Osteoblast (primary cell): ENCODE measurements at places on chromosomes 4 and X. TPM values are rescaled to one million over a fixed set of nuclear protein-coding genes. Genes with fewer than 3 reads are reported as not detected.

GRCh38 chr4:110733901-110734300, 111.0 kb upstream of the PITX2 start:
- DNase-seq = no peak
- H3K27ac ChIP-seq = no peak overlapping the region
- no peak overlapping the region for H3K4me3 ChIP-seq
- no peaks in the 10 kb centered on the region for H3K4me1 ChIP-seq
- no peaks in the 10 kb centered on the region for H3K36me3 ChIP-seq

GRCh38 chrX:150941580-150941979, 41.6 kb upstream of the HMGB3 start:
- no peak for DNase-seq
- no peaks in the 10 kb centered on the region for H3K4me1 ChIP-seq
- H3K27me3 ChIP-seq = no peaks in the 10 kb centered on the region
- no peak overlapping the region for H3K4me3 ChIP-seq

The PTCHD1 gene
- not detected in 2 replicates for total RNA-seq

- H3K27ac ChIP-seq = no peak overlapping the region
- no peaks in the 10 kb centered on the region for H3K27me3 ChIP-seq
- no peaks in the 10 kb centered on the region for H3K36me3 ChIP-seq
These were observed 160.2 kb downstream of the MAGEB5 start for GRCh38 chrX:26376037-26376708.

The RBPJ gene
- total RNA-seq = 106 and 109 TPM in 2 replicates

- no peak overlapping the region for H3K4me3 ChIP-seq
- H3K4me1 ChIP-seq = peaks cover 10% of the 10 kb centered on the region
- DNase-seq = no peak
- H3K36me3 ChIP-seq = no peaks in the 10 kb centered on the region
- H3K27me3 ChIP-seq = no peaks in the 10 kb centered on the region
These were observed 67.7 kb downstream of the SLC4A4 start for GRCh38 chr4:71406459-71406963.

DNA sequence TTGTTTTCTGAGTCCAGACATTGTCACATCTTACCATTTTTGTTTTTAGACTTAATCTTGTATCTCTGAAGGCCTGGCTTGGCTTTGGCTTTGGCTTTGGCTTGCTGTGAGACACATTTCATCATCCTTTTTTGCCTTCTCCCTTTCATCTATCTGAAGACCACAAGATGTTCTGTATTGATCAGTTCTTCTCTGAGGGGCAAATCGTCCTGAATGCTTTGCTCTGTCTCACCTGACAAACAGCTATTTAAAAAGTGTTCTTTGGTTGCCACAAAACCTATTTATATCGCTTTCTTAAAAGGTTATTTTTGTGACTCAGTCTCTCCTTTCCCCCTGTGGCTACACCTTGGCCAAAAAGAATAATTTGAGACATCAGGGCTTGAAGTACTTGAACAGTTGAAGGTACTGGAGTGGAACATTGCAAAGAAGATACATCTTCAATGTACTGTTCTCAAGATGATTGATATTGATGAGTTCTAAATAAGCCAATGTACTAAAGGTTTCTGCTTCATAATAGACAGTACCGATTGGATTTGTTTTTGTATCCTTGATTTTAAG, 80.7 kb downstream of the ALG13 start:
- peaks cover 3% of the 10 kb centered on the region for H3K27me3 ChIP-seq
- H3K4me1 ChIP-seq = no peaks in the 10 kb centered on the region
- H3K4me3 ChIP-seq = no peak overlapping the region
- H3K36me3 ChIP-seq = peaks cover 8% of the 10 kb centered on the region
- no peak overlapping the region for H3K27ac ChIP-seq

The FRMPD3 gene
- total RNA-seq = under 0.01 TPM in 2 replicates

The RAB33A gene
- total RNA-seq = 6.2 and 8.0 TPM in 2 replicates

DNA sequence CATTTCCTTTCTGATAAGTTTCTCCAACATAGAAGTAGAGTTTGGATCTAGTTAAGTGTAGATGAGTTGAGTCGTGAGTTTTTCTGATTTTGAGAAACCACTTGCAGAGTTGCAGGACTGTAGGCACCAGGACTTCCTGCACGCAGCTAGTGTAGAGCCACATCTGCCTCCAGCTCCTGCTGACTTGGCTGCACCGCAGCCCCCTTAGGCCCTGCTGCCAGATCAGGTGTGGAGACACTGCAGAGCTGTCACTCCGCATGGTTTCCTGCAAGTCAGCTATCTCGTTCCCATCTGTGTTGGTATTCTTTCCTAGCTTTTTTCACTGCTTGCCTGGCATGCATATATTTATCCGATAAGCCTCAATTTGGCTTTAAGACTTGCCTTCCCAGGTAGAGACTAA, 48.9 kb downstream of the PCDH7 start:
- H3K27me3 ChIP-seq = no peaks in the 10 kb centered on the region
- no peak for DNase-seq
- H3K4me3 ChIP-seq = no peak overlapping the region
- H3K36me3 ChIP-seq = no peaks in the 10 kb centered on the region
- H3K4me1 ChIP-seq = no peaks in the 10 kb centered on the region
- no peak overlapping the region for H3K27ac ChIP-seq

The MAGEB10 gene
- not detected in 2 replicates for total RNA-seq

GRCh38 chrX:129040124-129040523, 483.2 kb downstream of the SMARCA1 start:
- no peak overlapping the region for H3K27ac ChIP-seq
- no peaks in the 10 kb centered on the region for H3K36me3 ChIP-seq
- no peaks in the 10 kb centered on the region for H3K27me3 ChIP-seq
- no peaks in the 10 kb centered on the region for H3K4me1 ChIP-seq

DNA sequence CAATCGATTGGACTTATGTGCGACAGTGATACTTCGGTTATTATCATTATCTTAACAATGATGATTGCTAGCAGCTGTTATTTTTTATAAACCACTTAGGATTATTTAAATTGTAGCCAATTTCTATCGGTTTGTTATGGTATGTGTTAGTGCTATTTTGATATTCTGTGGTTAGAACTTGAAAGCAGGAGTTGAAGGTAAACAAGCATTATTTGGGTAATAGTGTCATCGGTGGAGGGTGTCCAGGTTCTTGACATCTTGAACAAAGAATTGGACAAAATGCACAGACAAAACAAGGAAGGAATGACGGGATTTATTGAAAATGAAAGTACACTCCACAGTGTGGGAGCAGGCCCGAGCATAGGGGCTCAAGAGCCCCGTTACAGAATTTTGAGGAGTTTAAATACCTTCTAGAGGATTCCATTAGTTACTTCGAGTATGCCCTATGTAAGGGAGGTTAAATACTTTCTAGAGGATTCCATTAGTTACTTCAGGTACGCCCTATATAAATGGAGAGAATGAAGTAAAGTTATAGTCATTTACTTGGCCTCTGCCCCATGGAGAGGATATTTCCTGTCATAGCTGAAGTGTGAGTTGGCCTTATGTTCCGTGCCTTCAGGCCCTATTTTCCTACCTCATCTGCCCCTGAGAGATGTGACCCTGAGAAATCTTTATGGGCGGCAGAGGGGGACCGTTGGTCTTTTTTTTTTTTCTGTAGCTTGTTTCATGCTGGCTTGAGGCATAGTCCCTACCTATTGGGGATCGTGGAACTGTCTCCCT, 13.1 kb downstream of the MOB1B start:
- H3K27me3 ChIP-seq = no peaks in the 10 kb centered on the region
- DNase-seq = no peak
- H3K36me3 ChIP-seq = no peaks in the 10 kb centered on the region
- peak overlapping the region; percentile 53 for H3K27ac ChIP-seq

DNA sequence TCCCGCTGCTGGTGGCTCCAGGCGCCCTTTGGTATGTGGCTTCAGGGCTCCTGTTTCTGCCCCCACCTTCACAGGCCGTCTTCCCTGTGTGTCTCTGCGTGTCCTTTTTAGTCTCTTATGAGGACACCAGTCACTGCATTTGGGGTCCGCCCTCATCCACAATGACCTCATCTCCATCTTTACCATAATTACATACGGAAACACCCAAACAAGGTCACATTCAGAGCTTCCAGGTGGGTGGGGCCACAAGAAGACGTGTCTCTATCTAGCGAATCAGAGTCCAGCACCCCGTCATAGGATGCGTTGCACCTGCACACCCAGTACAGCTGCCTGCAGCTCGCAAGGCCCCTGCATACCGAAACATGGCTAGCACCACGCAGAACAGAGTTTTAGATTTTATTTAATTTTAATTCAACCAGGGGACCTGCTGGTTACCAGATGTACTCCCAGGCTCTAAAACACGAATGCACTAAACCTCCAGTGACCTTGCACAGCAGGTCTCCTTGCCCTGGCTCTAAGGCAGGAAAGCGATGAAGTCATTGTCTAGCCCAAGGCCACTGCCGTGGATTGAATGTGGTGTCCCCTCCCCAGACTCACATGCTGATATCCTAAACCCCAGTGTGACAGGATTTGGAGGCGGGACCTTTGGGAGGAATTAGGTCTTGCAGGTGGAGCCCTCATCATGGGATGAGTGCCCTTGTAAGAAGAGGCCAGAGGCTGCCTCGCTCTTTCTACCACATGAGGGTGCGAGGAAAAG, 30.3 kb downstream of the ABLIM2 start:
- H3K27me3 ChIP-seq = peaks cover 7% of the 10 kb centered on the region
- H3K36me3 ChIP-seq = no peaks in the 10 kb centered on the region
- no peak overlapping the region for H3K4me3 ChIP-seq

- H3K4me1 ChIP-seq = peaks cover 9% of the 10 kb centered on the region
- H3K27ac ChIP-seq = peak overlapping the region; percentile 85
- peak overlapping the region; percentile 66 for H3K4me3 ChIP-seq
- DNase-seq = peak; percentile 99
- no peaks in the 10 kb centered on the region for H3K27me3 ChIP-seq
These were observed 866 bp upstream of the EMD start for GRCh38 chrX:154378059-154378798.

DNA sequence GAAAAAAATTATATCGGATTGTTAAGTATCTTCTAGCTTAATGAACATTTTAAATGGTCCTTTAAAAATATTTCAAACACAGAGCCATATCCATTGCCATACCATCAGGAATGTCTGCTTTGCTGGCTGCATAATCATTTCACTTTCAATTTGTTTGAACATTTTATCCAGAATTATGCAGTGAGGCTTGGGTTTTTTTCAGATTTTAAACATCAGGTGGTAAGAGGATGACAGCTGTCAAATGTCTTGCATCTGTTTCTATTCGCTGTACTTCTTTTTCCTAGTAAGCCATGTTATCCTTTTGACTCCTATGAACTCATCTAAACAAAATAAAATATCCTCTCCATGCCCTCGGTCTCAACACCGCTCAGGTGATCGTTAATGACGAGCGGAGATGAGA, 802 bp downstream of the RFC1 start:
- H3K4me3 ChIP-seq = peak overlapping the region; percentile 95
- H3K4me1 ChIP-seq = peaks cover 10% of the 10 kb centered on the region
- H3K27me3 ChIP-seq = no peaks in the 10 kb centered on the region
- H3K27ac ChIP-seq = peak overlapping the region; percentile 59

The RHOXF2B gene
- not detected in 2 replicates for total RNA-seq

DNA sequence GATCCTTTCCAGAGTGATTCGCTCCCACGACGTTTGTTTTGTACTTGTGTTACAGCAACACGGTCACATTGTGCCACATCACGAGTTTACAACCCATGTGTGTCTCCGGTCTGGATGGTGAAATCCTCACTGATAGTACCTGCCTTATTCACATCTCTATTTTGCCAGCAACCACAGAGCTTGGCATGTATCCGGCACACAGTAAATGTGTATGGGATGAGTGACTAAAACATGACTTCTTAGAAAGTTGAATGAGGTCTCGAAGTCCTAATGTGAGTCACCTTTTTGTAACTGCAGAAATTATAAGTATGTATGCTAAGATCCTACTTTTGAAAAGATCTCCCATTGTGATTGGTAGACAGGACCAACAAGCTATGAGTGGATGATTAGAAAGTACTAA, 7.5 kb downstream of the STOX2 start:
- no peak for DNase-seq
- H3K27ac ChIP-seq = no peak overlapping the region
- no peaks in the 10 kb centered on the region for H3K36me3 ChIP-seq
- no peak overlapping the region for H3K4me3 ChIP-seq
- H3K27me3 ChIP-seq = peaks cover 5% of the 10 kb centered on the region

- no peaks in the 10 kb centered on the region for H3K36me3 ChIP-seq
- H3K27ac ChIP-seq = no peak overlapping the region
- no peak for DNase-seq
- no peaks in the 10 kb centered on the region for H3K4me1 ChIP-seq
- no peak overlapping the region for H3K4me3 ChIP-seq
These were observed 176.0 kb downstream of the MGST2 start for GRCh38 chr4:139841464-139842195.

DNA sequence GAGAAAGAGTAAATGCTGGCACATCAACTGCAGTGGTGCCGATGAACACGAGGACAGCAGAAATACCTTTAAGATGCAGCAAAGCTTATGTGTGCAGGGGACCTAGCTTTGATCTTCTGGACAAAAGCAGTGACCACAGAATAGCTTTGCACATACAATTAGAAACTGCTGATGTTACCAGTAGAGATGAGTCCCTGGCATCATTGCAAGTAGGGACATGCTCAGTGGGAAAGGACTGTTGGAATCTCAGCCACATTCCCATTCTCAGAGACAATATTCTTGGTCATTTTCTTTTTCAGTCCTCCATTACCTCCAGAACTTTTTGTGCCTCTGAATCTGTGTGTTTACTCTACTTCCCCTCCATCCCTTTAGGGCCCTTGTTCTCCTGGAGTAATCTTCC, 16.9 kb upstream of the PDLIM3 start:
- H3K27me3 ChIP-seq = no peaks in the 10 kb centered on the region
- no peak overlapping the region for H3K4me3 ChIP-seq
- no peaks in the 10 kb centered on the region for H3K36me3 ChIP-seq
- H3K4me1 ChIP-seq = no peaks in the 10 kb centered on the region
- H3K27ac ChIP-seq = no peak overlapping the region

- H3K27me3 ChIP-seq = no peaks in the 10 kb centered on the region
- H3K27ac ChIP-seq = no peak overlapping the region
- no peaks in the 10 kb centered on the region for H3K36me3 ChIP-seq
- peaks cover 6% of the 10 kb centered on the region for H3K4me1 ChIP-seq
- H3K4me3 ChIP-seq = no peak overlapping the region
- peak; percentile 23 for DNase-seq
These were observed 3.5 kb upstream of the SAP30 start for GRCh38 chr4:173367285-173367684.

- no peak overlapping the region for H3K4me3 ChIP-seq
- no peak for DNase-seq
- no peaks in the 10 kb centered on the region for H3K36me3 ChIP-seq
- H3K27me3 ChIP-seq = no peaks in the 10 kb centered on the region
- H3K4me1 ChIP-seq = peaks cover 17% of the 10 kb centered on the region
- H3K27ac ChIP-seq = no peak overlapping the region
These were observed 103.3 kb upstream of the FAT1 start for GRCh38 chr4:186826846-186827533.

The COPS4 gene
- total RNA-seq = 79.3 TPM in 2 replicates

DNA sequence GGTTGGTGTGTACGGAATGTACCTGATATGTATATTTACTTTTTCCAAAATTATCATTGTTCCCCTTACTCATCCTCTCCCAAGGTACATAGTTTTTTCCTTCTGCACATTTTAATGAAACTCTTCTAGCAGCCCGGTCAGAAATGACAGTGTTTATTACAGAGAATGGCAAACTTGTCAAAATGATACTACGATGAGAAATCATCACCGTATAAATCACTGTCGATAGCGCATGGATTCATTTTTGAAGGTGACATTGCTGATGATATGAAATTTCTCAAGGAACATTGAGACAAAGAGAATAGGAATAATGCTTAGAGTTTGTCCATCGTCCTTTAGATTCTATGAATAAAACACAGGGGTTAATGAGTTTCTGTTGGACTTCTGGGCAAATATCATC, 30.6 kb downstream of the FAM114A1 start:
- peaks cover 7% of the 10 kb centered on the region for H3K4me1 ChIP-seq
- no peak for DNase-seq
- no peak overlapping the region for H3K4me3 ChIP-seq
- H3K27ac ChIP-seq = no peak overlapping the region
